ENCODE measurements at places on chromosomes 2 and 18.

GRCh38 chr2:32627441-32627813 lies 423 bp upstream of the TTC27 start:
- peak; percentile 41 for DNase-seq

DNA sequence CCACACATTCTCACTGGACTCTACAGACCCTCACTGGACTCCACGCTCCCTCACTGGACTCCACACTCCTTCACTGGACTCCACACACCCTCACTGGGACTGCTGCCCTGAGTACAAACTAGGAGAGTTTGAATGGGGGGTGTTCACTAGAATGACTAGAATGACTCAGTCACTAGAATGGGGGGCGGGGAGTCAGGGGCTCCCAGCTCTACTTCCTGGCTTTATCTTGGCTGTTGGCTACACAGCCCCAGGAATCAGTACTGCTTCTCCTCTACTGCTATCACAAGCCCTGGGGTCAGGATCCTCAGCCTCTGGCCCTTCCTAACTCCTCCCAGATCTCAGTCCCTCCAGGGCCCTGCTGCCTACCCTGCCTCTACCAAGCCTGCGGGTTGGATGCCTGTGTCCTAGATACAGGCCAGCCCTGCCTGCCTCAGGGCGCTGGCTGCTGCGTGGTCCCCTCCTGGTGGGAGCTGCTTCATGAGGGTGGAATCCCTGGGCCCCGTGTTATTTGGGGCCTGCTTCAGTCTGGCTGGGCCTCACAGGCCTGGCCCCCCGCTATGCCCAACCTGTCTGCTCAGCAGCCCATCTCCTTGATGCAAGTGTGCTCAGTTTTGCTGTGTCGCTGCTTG lies 7.8 kb downstream of the PTMA start:
- peak; percentile 52 for DNase-seq

GRCh38 chr18:36402765-36403396 lies 105.4 kb downstream of the FHOD3 start:
- no peak for DNase-seq

GRCh38 chr2:71846669-71847291 lies 300.9 kb downstream of the CYP26B1 start:
- DNase-seq: no peak

- DNase-seq: no peak
These were observed 333.3 kb upstream of the ACVR2A start for GRCh38 chr2:147511491-147511948.

DNA sequence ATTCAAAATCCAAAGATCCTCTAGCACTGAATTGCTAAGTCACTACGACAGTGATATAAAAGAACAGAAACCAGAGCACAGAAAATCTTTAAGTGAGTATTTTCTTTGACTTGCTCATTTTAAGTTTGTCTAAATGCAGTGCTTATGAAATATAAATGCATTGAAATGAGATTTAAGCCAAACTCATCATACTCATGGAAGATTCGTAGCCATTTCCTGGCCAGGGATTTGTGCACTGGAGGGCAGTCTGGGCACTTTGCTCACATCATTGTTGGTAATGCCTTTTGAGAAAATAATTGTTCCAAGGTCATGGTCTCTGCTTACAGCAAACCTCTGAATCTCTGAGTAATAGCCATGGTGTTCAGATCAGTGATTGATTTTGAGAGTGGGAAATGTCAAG lies 307.7 kb downstream of the ARHGAP15 start:
- DNase-seq: no peak

DNA sequence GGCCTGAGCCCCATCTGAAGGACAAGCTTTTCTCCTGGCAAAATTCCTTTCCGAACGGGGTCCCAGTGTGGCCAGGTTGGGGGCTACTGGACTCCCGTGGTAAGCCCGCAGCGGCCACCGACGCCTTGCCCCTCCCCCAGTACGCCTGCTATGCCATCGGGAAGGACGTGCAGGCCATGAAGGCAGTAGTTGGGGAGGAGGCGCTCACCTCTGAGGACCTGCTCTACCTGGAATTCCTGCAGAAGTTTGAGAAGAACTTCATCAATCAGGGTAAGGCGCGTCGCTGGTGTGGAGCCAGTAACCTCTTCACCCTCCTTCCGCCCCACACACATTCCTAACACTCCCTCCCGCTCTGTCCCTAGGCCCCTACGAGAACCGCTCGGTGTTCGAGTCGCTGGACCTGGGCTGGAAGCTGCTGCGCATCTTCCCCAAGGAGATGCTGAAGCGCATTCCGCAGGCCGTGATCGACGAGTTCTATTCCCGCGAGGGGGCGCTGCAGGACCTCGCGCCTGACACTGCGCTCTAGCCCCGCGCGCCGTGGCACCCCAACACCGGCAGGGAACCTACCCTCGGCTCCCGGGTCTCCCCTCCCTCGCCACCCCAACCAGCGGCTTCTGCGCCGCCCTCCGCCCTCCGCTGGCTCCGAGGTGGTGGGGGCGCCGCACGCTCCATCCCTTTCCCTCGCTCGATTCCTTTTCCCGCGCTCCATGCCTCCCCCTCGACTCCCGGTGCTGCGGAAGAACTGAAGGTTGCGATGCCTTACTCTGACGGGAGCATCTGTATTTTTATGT lies 13.6 kb upstream of the ANKRD53 start:
- peak; percentile 82 for DNase-seq

GRCh38 chr18:54466248-54467005 lies 108.7 kb downstream of the C18orf54 start:
- DNase-seq: no peak

DNA sequence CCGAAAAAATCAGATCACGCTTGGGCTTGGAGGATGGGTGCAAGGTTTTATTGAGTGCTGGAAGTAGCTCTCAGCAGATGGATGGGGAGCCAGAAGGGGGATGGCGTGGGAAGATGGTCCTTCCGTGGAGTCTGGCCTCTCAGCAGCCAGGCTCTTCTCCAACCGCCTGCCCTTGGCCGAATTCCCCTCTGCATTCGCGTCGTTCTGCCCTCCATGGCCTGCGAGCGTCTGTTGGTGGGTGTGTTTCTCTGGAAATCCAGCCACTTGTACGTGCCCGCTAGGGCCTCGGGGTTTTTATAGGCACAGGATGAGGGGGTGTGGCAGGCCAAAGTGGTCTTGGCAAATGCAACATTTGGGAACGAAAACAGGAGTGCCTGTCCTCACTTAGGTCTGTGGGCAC lies 815.2 kb downstream of the TSN start:
- DNase-seq: no peak

DNA sequence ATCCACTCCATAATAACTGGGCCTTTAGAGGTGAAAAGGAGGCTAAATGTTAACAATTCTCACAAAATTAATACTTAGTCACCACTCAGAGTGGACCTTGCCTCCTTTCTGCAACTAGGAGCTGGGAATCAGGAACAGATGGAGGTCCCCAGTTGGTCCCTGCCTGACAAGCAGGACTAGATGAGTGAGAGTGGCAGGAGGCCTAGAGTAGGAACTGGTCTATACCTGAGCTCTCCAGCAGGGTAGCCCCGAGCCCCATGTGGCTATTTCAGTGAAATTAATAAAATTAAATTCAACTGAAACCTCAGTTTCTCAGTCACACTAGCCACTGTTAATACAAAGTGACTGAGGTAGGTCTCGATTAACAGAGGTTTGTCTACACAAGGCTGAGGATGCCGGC lies 150.5 kb downstream of the MYO5B start:
- DNase-seq: no peak

DNA sequence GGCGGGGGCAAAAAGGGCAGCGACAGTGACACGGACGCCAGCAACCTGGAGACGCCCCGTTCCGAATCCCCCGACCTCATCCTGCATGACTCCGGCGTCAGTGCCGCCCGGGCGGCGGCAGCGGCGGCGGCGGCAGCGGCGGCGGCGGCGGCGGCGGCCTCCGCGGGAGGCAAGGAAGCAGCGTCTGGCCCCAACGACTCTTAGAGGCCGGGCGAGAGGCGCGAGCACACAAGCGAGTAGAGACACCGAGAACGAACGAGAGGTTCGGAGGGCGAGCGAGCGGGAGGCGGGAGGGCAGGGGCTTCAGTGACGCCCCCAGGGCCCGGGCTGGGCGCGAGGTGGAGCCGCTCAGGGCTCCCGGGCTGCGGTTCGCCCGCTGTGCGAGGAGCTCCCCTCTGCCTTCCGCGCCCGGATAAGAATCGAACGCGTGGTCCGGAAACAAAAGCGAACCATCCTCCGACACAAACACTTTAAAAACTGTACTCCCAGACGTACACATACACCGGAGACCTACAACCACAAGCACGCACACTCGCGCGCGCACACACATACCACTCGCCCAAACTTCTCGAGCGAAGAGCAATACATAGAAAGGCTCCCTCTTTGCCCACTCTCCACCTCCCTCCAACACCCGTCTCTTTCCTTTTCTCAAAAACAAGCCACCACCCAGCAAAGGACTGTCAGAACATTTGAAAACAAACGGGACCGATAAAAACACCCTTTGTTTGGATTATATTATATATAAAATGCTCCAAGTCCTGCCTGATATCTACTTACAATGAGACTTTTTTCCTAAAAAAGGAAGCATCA lies 2.8 kb downstream of the SP9 start:
- peak; percentile 41 for DNase-seq

DNA sequence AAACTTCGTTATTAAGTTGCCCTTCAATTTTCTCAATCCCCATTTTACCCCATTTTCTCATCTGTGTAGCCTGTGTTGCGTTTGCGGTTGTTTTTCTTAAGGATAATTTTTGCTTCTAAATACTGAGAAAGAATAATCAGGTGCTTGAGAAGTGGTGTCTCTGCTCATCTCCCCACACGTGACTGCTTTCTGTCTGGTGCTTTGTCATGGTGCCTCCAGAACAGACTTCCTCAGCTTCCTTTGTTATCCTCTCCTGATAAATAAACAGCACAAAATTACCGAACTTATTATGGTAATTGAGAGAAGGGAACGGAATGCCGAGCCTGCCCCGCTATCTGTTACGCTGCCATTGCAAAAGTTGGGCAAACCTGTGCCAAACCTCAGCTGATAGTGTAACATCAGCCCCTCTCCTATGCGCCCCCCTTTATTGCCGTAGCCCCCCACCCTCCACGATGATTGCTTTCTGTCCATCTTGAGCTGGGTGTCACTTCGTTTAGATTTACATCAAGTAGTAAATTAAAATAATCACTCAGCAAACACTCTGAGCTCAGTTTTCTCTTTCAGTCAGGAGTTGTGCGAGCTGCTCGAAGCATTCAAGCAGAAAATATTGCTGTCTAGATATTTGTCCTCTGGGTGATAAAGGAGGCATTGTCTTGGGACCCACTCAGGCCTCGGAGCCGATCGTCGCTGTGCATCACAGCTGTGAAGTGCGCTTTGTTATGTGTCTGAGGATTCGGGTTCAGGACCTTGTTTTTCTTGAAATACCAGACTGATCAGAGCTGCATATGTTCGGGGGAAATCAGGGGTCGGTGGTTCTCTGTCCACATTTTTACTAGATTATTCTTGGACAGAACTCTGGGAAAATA lies 1008.5 kb upstream of the FANCL start:
- DNase-seq: no peak
